Astrocyte (in vitro differentiated cells and primary cell): ENCODE measurements at places on chromosomes 5 and 9.

DNA sequence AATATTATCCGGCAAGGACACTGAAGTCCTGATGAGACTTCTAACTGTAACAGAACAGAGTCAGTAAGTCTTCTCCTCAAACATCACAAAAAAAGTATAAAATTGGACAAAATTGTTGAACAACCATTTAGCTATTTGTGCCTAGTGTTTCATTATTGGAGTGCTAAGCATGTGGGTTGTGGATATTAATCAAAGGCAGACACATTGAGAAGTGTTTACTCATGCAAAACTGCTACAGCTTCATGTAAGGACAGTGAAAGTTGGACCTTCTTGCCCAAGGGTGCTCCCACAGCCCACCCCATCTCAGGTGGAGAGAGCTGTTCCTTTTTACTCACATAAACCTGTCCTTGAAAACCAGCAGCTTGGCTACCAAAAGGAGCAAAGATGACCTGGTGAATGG lies 355.1 kb upstream of the DAB2 start:
- peak; percentile 22 for DNase-seq
- H3K4me3 ChIP-seq, result no peak overlapping the region
- no peaks in the 10 kb centered on the region for H3K27me3 ChIP-seq
- no peak overlapping the region for H3K27ac ChIP-seq
- H3K4me1 ChIP-seq, result peaks cover 9% of the 10 kb centered on the region

- no peak overlapping the region for H3K4me3 ChIP-seq
- no peaks in the 10 kb centered on the region for H3K27me3 ChIP-seq
- no peak overlapping the region for H3K27ac ChIP-seq
- DNase-seq, result no peak
- no peaks in the 10 kb centered on the region for H3K36me3 ChIP-seq
- peaks cover 23% of the 10 kb centered on the region for H3K4me1 ChIP-seq
Observed at GRCh38 chr5:3307982-3308621, 287.5 kb upstream of the IRX1 start.

DNA sequence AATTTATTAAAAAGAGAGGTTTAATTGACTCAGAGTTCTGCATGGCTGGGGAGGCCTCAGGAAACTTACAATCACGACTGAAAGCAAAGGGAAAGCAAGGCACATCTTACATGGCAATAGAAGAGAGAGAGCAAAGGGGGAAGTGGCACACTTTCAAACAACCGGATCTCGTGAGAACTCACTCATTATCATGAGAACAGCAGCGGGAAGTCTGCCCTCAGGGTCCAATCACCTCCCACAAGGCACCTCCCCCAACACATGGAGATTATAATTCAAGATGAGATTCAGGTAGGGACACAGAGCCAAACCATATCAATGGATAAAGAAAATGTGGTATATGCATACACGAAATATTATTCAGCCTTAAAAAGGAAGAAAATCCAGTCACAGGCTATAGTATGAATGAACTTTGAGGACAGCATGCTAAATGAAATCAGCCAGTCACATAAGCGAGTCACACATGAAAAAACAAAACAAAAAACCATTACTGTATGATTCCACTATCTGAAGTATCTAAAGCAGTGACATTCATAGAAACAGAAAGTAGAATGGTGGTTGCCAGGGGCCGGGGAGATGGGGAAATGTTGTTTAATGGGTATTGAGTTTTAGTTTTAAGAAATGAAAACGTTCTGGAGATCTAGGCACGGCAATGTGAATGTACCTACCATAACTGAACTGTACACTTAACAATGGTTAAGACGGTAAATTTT lies 83.4 kb upstream of the PCA3 start:
- DNase-seq, result no peak
- H3K27ac ChIP-seq, result no peak overlapping the region
- H3K4me3 ChIP-seq, result no peak overlapping the region
- H3K4me1 ChIP-seq, result peaks cover 8% of the 10 kb centered on the region

- peak overlapping the region; percentile 99 for H3K27ac ChIP-seq
- no peaks in the 10 kb centered on the region for H3K36me3 ChIP-seq
- peaks cover 19% of the 10 kb centered on the region for H3K4me1 ChIP-seq
- no peaks in the 10 kb centered on the region for H3K27me3 ChIP-seq
- H3K4me3 ChIP-seq, result no peak overlapping the region
Observed at GRCh38 chr9:129414377-129414992, 206.4 kb downstream of the C9orf50 start.

DNA sequence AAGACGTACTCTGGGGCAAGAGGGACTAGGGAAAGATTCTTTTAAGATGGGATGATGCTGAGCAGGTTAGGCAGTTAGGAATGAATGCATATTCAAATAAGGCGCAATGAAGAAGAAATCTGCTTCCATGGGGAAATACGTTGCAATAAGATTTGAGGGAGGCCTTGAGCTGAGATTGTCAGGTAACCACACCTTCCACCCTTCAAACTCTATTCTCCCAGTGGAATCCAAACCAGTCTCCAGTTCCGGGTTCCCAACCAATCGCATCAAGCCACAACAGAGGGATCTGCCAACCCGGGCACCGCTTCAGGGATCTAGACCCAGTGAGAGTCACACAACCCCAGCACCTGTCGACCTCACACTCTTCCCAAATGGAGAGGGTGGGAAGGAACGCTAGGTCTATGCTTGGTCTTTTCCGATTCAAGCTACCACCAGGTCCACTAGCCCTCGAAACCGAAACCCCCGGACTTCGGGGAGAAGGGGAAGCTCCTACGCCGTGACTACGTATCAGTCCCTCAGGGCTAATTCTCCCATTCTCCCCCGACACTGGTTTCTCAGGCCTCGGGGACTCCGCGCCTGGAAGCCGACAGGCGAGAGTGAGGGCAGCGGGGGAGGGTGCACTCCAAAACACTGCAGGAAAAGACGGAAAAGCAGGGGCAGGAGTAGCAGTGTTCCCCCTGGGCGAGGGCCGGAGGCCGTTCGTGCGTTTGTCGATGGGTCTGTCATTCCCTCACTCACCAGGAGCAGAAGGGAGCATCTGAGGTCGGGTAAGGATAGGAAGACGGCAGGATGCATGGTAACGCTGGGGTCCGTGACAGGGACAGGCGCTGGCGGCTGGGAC lies 534 bp downstream of the ERP44 start:
- peak overlapping the region; percentile 78 for H3K4me3 ChIP-seq
- H3K4me1 ChIP-seq, result peaks cover 17% of the 10 kb centered on the region
- H3K27ac ChIP-seq, result peak overlapping the region; percentile 79
- no peaks in the 10 kb centered on the region for H3K36me3 ChIP-seq
- DNase-seq, result peak; percentile 34

DNA sequence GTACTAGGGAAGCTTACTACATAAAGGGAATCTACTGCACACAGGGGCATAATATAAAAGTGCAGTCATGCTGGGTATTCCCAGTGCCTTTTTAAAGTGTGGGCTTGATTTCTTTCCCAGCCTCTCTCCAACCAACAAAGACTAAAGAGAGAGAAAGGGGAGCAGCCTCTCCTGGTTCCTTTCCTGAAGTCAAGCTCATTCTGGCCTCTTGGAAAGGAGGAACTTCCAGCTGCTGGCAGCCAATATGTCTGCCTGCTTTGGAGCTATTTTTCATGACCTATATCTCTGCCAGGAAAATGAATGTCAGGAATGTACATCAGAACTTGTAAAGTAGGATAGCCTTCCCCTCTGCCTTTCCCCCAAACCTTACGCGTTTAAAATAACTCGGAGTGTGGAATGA lies 57.1 kb downstream of the RAB3C start:
- no peak overlapping the region for H3K4me3 ChIP-seq
- no peaks in the 10 kb centered on the region for H3K4me1 ChIP-seq
- H3K36me3 ChIP-seq, result no peaks in the 10 kb centered on the region
- H3K27me3 ChIP-seq, result peaks cover 3% of the 10 kb centered on the region
- no peak for DNase-seq
- no peak overlapping the region for H3K27ac ChIP-seq

DNA sequence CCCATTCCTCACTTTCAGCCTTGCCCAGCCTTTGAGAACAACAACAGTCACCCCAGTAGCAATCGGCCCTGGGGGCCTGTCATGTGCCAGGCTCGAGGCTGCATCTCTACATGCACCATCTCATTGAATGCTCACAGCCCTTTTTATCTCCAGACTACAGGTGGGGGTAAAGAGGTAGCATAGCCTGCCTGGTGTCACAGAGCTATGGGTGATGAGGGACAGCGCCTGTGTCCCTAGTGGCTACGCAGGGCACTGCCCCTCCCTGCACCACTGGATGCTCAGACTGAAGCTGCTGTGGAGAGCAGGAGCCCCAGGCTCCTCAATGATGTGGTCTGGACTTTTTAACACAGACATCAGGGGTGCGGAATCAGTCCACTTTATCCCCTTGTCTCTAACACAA lies 2.8 kb downstream of the CAMK2A start:
- no peak overlapping the region for H3K27ac ChIP-seq
- peaks cover 3% of the 10 kb centered on the region for H3K27me3 ChIP-seq
- H3K4me1 ChIP-seq, result peaks cover 14% of the 10 kb centered on the region
- no peak for DNase-seq
- no peak overlapping the region for H3K4me3 ChIP-seq

DNA sequence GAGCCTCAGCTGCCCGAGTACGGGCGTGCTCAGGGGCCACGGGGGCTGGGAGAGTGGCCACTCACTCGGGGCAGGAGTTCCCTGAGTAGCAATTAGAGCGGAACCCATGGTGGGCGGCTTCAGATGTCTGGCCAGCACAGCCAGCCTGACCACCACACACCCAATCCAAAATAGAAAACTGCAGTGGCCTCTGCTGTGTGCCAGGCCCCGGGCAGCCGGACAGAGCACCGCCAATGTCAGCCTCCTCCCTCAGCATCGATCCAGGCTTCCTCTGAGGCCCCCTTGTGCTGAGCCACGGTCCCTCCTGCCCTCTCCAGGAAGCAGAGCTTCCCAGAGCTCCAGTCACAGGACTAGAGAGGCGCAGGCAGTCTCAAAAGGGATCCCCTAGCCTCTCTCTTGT lies 2.7 kb downstream of the ADAMTS2 start:
- H3K27ac ChIP-seq, result no peak overlapping the region
- H3K27me3 ChIP-seq, result peaks cover 3% of the 10 kb centered on the region
- peaks cover 9% of the 10 kb centered on the region for H3K4me1 ChIP-seq
- no peaks in the 10 kb centered on the region for H3K36me3 ChIP-seq
- DNase-seq, result no peak

GRCh38 chr9:91951944-91952520 lies 2.0 kb upstream of the ROR2 start:
- DNase-seq, result no peak
- no peaks in the 10 kb centered on the region for H3K36me3 ChIP-seq
- H3K4me1 ChIP-seq, result peaks cover 11% of the 10 kb centered on the region

DNA sequence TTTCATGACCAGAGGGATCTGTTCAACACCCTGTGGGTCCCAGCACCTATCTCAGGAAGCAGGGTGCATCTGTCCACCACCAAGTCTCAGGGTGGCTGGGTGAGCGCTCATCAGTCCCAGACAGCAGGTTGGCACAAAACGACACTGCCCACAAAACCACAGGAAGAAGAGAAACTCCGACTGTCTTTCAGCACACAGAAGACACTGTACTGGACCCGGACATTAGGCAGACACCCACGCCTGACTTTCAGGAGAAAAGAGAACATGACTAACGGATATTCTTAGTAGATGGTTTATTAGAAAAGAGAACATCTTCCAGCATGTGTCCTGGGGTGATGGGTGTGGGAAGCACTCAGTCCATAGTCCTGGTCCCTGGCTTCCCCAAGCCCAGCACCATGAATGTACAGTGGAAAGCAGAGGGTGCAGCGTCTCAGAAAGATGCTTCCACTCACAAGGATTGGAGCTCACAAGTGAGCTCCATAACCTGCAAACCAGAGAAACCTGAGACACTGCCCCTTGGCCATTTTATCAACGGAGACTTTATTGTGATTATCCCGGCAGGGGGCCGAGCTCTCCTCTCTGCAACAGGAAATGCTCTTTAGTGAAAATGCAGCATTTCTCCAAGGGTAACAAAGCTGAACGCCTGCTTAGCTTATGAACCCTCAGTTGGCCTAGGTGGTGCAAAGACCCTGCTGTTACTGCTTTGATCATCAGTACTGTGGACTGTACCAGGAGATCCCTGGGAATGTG lies 35.8 kb upstream of the LCP2 start:
- no peak overlapping the region for H3K27ac ChIP-seq
- no peaks in the 10 kb centered on the region for H3K4me1 ChIP-seq
- no peaks in the 10 kb centered on the region for H3K36me3 ChIP-seq
- no peak overlapping the region for H3K4me3 ChIP-seq

DNA sequence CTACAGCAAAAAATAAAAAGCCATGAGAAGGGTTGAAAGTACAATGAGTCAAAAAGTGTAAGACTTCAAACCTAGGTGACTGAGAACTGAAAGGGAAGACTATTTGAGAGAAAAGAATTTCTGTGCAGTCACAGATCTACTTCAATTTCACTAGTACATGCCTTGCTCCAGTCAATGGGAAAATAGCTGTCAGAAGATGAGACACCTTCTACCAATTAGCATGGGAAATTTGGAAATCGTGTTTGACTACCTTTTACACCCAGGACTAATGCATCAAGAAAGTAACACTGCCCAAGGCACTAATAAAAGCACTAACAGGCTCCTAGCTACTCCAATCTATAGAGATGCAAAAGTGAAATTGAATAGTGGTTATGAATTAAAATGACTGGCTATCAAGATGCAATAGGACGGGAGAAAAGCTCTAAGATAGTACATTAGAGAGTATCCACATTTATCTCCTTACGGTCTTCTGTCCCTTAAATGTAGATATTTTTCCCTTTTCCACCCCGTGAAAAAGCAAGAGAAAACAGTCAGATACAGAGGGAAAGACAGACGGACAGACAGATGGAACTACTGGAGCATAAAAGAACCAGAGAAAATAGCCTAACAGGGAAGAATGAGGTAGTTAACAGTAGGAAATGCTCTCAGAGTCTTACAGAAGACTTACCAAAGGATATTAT lies 15.2 kb downstream of the ERP44 start:
- peaks cover 22% of the 10 kb centered on the region for H3K4me1 ChIP-seq
- peaks cover 5% of the 10 kb centered on the region for H3K27me3 ChIP-seq
- no peak for DNase-seq
- no peaks in the 10 kb centered on the region for H3K36me3 ChIP-seq

- no peak for DNase-seq
- no peaks in the 10 kb centered on the region for H3K36me3 ChIP-seq
- H3K4me1 ChIP-seq, result peaks cover 6% of the 10 kb centered on the region
- H3K27me3 ChIP-seq, result peaks cover 2% of the 10 kb centered on the region
- no peak overlapping the region for H3K27ac ChIP-seq
- H3K4me3 ChIP-seq, result no peak overlapping the region
Observed at GRCh38 chr9:109289931-109290330, 30.9 kb downstream of the EPB41L4B start.

DNA sequence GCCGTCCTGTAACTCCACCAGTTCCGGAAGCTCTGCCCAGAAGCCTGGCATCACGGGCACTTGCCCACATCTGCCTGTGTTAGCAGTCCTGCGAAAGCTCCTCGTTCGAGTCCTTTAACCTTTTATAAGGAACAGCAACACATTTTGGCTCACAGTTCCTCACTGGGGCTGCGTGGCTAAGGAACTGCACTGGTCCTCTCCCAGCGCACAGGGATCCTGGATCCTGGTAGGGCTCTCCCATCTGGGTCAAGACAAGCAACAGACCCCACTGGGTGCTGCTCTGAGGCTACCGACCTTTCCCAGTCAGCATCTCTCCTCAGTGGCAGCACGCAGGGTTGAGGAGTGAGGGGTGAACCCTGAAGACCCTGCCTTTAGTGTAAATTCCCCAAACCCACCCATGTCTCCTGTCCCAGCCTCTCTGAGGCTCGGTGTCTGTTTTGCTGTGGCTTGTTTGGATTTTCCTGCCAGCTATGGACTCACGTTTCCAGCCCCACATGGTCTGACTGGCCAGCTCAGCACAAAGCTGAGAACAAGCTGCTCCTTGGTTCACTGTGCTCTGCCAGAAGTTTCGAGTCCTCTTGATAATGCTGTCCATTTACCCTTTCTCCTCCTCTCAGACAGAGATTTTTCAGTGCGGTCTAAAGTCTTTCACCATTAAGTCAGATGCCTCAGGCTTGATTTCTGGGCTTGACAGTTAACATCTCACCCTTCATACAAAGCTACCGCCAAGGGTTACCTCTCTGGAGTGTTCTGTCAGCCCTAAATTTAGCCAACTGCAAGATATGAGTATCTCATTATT lies 80.0 kb downstream of the AK8 start:
- H3K4me1 ChIP-seq, result no peaks in the 10 kb centered on the region
- no peak overlapping the region for H3K27ac ChIP-seq
- DNase-seq, result no peak
